ENCODE measurements at places on chromosomes 13 and 19.

DNA sequence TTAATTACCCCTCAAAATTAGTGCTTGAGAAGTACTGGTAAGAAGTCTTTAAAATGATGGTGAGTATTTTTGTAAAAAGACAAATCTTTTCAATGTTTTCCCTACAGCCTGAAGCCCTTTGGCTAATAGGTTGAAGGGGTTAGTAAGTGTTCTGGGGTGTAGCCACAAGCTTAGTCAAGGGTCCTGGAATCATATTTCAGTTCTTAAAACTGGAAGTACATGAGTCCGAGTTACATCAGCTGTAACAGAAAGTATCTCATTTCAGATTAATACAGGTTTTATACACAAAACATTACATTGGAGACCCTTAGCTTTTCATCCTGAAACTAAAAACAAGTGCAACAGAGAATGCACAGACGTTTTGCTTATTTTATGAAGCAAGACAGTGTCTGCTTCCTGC, 52.7 kb upstream of the TEX29 start:
- DNase-seq = no peak

- DNase-seq = no peak
Measured at GRCh38 chr13:50268500-50268899, 253.3 kb downstream of the KCNRG start.

- no peak for DNase-seq
Measured at GRCh38 chr13:78065141-78065540, 146.5 kb upstream of the EDNRB start.

DNA sequence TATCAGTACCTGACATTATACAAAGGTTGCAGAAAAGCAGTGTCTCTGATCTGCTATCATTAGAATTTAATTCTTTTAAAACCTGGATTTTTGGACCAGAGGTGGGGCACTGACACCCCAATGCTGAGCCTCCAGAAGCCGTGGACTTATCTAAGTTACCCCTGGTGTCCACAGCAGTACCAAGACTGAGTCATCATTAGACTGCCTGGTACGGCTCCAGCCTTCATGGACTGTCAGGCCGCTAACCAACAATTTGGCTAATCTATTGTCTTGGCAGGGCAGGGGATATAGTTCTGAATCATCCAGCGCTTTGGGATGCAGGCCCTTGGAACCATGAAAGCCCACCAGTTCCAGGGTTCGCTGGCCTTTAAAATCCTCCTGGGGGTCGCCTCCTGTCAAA, 78.3 kb downstream of the TSHZ3 start:
- no peak for DNase-seq

DNA sequence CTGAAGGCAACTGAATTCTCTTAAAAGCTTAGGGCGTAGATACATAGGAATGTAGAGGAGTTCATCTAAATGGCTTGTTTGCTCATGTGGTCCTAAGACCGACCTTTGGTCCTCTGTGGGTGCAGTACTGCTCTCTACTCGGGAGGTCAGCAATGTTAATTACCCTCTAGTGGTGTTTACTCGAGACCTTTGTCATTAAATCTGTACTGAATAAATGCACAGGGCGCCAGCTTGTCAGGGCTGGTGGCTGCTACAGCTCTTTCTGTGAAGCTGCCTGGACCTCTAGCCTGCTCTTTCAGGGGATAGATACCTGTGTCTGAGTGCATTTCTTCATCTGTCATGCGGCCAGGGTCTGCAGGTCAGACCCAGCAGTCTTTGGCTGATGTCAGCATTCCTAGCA, 29.2 kb upstream of the MPHOSPH8 start:
- DNase-seq = no peak

- DNase-seq = no peak
Measured at GRCh38 chr13:77016251-77016812, 10.6 kb downstream of the FBXL3 start.

- no peak for DNase-seq
Measured at GRCh38 chr19:13691569-13692435, 72.5 kb upstream of the MRI1 start.

DNA sequence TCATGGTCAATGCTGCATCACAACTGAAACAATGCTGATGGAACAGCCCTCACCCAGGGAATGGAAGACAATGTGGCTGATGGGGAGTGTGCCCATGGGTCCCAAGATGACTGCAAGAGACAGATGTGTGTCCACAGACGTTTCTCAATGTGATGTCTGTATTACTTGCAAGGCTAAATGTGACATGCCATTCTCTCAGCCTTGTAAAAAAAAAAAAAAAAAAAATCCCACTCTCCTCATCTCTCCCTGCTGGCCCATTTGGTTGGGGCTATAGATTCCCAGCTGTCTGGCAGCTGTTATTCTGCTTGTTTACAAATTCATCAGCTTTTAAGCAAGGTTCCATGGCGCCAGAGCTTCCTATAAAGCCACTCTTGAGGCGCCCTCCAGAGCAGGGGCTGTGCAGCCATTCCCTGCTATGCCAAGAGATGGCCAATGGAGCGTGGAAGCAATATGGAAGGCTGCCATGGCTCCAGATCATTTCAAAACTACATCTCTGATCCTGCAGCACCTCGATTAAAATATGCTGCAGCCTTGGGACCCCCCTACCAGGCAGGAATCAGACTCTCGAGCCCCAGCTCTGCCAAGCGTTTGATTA, 294.8 kb downstream of the FOXO1 start:
- no peak for DNase-seq

DNA sequence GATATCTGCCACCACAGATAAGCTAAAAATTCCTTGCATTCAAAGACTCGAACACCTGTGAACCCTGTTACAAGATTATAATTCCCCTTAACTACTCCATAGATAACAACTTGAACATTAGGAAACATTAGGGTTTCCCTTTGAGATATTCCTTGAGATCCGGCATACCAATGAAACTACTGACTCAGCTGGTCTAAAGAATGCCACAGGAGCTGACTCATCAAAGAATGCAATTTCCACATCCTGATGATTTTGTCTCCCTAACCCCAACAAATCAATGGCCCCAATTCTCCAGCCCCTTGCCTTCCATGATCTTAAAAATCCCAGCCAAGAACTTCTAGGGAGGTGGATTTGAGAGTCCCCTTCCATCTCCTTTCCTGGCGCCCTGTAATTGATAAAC, 35.6 kb upstream of the ZNF599 start:
- no peak for DNase-seq

GRCh38 chr13:78596399-78596735, 7.0 kb downstream of the POU4F1 start:
- DNase-seq = no peak

- peak; percentile 58 for DNase-seq
Measured at GRCh38 chr13:19959141-19959830, 759 bp downstream of the ZMYM2 start.

DNA sequence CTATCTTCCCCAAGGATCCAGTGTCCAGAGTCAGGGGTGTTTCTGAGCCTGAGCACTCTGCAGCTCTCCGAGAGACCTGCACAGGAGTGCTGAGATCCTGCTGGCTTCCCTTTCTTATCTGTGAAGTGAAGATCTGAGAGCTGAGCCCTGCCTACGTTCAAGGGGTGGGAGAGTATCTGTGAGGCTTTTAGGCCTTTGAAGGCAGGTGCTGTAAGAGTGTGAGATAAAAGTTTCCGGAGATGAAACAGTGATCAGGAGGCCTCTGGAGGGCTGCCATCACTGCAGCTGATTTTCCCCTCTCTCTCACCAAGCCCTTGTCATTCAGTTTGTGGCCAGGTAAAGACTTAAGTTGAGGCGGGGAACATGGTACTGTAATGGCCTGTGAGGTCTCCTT, 83.1 kb downstream of the AKAP11 start:
- DNase-seq = peak; percentile 41

- no peak for DNase-seq
Measured at GRCh38 chr19:2533686-2534422, 57.9 kb downstream of the GADD45B start.

- no peak for DNase-seq
Measured at GRCh38 chr19:38204096-38204495, 19.9 kb downstream of the DPF1 start.

DNA sequence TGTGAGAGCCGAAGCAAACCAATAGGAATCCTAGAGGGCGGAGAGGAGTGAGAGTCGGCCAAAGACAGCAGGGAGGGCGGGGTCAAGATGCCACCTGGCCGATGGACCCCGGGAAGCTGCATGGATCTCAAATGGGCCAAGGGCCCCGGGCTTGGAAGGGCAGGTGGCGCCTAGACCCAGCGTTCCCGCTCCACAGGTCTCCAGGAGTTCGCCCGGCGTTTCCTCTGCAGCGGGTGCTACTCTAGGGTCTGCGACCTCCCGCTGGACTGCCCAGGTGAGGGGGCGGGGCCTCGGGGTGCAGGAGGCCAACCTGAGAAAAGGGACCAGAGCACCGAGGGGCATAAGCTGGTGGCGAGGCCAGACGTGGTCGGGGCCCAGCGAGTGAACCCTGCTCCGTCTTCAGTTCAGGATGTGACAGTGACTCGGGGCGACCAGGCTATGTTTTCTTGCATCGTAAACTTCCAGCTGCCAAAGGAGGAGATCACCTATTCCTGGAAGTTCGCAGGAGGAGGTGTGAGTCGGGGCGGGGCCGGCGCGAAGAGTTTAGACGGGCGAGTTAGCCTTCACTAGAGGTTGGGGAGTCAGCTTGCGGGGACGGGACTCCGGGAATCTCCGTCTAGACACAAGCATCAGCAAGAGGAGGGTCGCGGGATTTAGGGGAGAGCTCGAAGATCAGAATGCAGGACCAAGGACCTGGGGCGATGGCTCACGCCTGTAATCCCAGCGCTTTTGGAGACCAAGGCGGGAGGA, 9.9 kb downstream of the SPACA6 start:
- no peak for DNase-seq

- DNase-seq = no peak
Measured at GRCh38 chr19:35490364-35490763, at the start of gene KRTDAP. TSS of gene KRTDAP (minus strand) at chr19:35490464. CDS start at chr19:35490442, 22 bp downstream.

- DNase-seq = no peak
Measured at GRCh38 chr19:11268783-11269267, 6.5 kb upstream of the DOCK6 start.

DNA sequence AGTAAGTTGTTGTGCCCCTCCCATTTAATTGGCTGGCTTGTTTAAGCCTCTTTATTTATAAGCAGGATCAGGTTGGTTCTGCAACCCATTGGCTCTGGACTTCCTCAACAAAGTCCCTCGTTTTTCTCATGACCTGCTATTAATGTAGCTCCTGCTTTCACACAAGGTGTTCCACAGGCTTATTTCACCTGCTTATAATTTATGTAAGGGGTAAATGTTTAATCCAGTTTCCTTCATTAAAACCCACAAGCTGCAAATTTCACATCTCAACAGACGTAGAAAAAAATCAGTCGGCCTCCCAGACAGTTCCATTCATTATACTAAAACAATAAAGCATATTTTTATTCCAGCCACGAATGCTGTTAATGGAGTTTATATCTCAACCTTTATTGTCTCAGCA, 86.1 kb downstream of the TBC1D4 start:
- DNase-seq = no peak

DNA sequence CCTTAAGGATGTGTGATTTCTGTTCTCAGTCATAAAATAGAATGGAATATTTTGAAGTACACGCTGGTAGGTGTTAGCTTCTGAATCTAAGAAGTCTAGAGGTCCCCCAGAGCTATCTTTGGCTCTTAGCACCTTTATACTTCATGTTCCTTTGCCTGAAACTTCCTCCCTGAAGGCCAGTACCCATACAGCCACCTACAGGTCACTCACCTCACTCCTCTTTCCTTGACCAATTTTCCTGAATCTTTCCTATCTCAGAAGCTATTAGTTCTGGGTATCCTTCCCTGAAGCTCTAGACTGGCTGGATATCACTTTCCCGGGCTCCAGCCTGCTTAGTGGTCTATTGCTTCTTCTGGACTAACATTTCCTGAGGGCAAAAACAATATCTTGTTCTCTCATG, 93.4 kb upstream of the EDNRB start:
- DNase-seq = no peak

DNA sequence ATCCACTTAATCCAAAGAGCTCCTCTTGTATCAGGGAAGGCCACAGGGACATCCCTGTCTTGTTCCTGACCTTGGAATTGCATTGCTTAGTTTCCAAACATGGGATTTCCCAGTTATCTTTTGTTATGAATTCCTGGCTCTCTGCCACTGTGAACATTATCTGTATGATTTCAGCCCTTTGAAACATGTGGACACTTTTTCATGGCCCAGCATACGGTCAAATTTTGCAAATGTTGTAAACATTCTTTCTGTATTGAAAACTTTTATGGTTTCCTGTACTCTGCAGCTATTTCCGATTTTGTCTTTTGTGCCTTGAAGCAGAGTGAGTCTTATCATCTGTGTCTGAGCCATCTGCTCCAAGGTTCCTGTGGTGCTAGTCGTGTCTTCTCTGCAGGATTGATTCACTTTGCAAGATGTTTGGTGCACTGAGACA, 4.5 kb upstream of the CFAP97D2 start:
- no peak for DNase-seq

GRCh38 chr19:9996541-9996940, 13.8 kb downstream of the COL5A3 start:
- DNase-seq = no peak

GRCh38 chr19:47094557-47095475, 18.8 kb downstream of the ZC3H4 start:
- no peak for DNase-seq

DNA sequence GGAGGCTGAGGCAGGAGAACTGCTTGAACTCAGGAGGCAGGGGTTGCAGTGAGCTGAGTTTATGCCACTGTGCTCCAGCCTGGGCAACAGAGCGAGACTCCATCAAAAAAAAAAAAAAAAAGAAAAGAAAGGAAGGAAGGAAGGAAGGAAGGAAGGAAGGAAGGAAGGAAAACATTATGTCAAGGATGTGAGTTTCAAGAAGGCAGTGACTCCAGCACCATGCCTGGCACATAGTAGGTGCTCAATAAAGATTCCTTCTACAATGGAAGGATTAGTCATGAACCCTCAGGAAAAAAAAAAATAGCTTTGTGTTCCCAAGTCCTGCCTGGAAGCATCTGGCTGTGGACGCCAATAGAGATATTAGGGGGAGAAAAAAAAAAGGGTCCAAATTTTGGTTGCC, 10.1 kb upstream of the ZNRF4 start:
- no peak for DNase-seq

DNA sequence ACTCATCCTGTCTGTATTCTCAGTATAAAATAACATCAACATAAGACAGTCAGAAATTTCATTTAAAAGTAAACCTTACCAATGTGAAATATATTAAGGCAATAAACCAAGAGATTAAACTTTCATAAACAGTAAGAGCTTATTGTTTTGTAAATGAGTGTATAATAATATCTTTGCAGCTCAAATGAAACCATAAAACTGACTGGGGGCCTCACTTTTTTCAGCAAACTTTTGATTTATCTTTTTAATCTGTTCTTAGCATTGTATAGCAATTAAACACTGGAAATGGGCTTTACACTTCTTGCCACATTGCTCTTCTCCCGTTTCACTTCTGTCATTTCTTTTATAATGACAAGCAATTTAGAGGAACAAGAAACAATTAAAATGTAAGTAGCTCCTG, 580.3 kb downstream of the GPC6 start:
- DNase-seq = no peak

GRCh38 chr13:74114202-74114601, 20.0 kb downstream of the KLF12 start:
- no peak for DNase-seq
